Articular chondrocyte of knee joint (primary cell): ENCODE measurements at places on chromosomes 11 and 22. TPM values are rescaled to one million over a fixed set of nuclear protein-coding genes. Genes with fewer than 3 reads are reported as not detected.

ZNRF3 gene
- total RNA-seq = 4.2 and 4.9 TPM in 2 replicates

EMSY gene
- 26.0 and 28.4 TPM in 2 replicates for total RNA-seq

OR10D3 gene
- under 0.01 TPM in 1 of 2 replicates, not detected in the other for total RNA-seq

MAPK8IP1 gene
- 8.3 and 9.0 TPM in 2 replicates for total RNA-seq

APOA4 gene
- not detected in 2 replicates for total RNA-seq

MMP8 gene
- 0.22 TPM in 1 of 2 replicates, not detected in the other for total RNA-seq

GRIK4 gene
- 0.11 and 0.13 TPM in 2 replicates for total RNA-seq

TRPM5 gene
- total RNA-seq = not detected in 2 replicates

PES1 gene
- 56.1 and 63.5 TPM in 2 replicates for total RNA-seq

MYO7A gene
- 0.22 TPM in 1 of 2 replicates, not detected in the other for total RNA-seq
